Stimulated activated CD4-positive, alpha-beta T cell treated with anti-CD3 and anti-CD28 coated beads, Interleukin-12 subunit alpha, Interleukin-12 subunit beta, amount 100 ng/mL, for 48 hours (primary cell): ENCODE measurements at places on chromosomes 1 and 21.

DNA sequence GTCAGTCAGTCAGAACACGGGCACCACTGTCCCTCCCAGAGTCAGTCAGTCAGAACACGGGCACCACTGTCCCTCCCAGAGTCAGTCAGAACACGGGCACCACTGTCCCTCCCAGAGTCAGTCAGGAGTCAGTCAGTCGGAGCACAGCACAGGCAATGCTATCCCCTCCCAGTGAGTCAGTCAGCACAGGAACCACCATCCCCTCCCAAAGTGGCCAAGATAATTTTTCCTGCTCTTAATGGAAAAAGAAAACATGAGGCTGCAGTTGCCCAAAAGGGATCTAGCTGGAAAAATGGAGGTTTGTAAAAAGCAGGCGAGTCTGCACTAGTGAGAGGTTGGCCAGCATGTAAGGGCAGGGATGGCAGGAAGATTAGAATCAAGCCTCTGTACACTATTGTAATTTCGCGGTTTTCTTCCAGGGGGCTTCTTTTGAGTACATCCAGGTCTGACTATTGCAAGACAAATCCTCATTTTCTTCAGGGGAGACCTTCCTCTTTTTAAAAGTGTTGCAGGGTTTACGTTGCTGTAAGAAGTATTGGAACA is 213.8 kb downstream of the SIPA1L2 start:
- no peak for DNase-seq

DNA sequence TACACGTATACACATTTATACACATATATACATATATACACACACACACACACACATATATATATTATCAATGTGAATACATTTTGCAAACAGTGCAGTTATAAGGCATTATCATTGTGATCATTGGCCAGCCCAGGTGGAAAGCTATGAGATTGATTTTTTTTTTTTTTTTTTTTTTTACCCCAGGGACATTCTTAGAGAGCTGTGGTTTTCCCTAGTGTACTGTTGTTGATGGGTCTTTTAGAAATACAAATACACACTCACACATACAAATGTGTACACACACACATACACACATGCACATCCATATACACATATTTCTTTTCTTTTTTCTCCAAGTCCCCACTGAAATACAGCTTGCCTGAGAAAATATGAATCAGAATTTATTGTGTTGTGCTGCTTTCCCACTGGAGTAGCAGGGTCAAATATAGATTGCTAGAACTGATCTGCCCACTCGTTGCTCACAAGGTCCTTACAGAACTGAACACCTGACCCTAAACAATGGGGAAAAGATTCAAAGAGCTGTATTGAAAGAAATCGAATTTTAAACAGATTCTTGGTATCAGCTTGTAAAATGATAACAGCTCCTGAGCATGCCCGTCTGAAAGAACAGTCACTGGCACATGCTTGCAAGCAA is 325.6 kb downstream of the OMA1 start:
- DNase-seq = no peak

GRCh38 chr1:20495661-20496060 is 9.7 kb upstream of the CAMK2N1 start:
- DNase-seq = no peak

DNA sequence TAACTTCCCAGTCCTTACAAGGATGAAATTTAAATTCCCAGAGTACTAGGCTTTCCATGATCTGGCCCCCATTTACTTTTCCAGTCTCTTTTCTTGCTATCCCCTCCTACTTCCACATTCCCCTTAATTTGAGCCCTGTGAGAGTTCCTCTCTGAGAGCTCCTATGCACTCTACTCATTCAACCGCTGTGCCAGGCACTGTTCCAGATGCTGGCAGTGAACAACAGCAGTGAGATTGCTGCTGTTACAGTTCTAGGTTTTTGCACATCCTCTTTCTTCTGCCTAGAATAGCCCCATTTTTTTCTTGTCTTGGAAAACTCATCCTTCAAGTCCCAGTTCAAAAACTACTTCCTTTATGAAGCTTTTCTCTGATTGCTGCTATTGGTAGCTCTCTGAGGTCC is 18.8 kb downstream of the ATF6 start:
- no peak for DNase-seq

GRCh38 chr1:102191723-102192122 is 195.0 kb upstream of the OLFM3 start:
- no peak for DNase-seq

DNA sequence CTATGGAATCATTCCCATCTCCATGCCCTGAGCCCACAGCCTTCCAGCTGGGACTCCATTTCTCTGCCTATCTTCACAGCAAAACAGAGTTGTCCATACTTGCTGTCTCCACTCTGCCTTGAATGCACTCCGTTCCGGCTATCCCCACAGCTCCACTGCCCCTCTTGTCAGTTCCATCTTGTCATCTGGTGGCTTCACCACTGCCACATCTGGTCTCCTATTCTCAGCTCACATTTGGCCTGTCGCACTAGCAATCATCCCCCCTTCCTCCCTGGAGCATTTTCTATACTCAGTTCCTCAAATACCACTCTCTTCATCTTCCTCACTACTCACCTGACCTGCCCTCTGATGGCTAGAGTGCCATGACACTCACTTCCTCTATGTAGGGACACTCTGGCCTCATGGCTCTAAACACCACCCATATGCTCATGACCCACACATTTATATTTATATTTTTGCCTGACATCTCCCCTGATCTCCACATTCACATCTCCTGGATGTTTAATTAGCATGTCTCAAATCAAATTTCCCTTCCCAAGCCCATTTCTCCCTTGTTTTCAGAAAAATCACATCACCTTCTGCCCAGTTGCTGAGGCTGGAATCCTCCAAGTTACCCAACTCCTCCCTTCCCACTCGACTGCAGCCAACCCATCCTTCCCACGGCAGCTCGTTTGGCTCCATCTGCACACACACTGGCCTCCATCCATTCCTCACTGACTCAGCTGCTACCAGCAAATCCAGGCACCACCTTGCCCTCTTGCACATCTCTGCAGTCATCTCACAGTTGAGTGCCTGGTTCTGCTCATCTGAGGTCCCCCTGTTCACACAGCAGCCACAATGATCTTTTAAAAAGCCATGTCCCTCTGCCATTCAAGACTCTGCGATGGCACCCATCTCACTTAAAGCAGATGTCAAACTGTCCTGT is 6.1 kb downstream of the ZNF692 start:
- no peak for DNase-seq

DNA sequence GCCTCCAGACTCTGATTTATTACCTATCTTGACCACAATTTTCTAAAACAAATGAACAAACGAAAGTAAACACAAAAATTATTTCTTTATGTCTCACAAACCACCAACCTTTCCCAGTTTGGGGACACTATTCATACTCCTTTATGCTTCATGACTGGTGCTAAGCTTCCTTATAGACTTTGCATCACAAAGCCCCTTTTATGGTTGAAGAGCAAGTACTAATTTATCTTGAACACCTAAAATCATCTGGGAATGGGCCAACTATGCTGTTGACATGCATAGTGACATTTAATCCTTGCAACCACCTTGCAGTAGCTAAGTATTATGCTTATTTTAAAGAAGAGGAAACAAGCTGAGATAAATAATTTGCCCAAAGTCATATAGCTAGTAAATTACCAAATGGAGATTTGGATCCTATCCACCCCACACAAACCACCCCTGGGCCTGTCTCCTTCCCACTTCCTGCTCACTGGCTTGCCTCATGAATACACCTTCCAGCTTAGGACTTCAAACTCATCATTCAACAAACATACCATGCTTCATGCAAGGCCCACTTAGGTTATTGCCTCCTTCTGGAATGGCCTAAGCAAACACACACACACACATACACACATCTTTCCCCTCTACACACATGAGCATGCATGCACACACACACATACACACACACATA is 192.2 kb downstream of the PLPP3 start:
- no peak for DNase-seq

DNA sequence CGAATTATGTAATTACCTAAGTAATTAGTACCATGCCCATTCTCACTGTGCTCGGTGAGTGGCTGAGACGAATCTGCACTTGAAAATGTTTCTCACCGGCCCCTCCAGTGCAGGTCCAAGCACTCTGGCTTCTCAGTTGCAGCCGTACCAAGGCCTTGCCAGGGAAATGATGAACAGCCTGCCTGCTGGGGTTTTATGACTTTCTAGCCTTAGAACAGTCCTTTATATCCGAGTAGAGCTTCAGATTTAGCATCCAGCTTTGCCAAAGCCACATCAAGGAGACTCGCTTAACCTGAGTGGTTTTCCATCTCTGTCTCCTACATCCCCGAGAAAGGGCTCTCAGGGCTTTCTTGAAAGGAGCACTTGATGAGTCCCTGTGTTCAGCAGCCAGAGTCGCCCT is 83.4 kb downstream of the GREM2 start:
- DNase-seq = no peak

- no peak for DNase-seq
Measured at GRCh38 chr1:170414989-170415709, 116.8 kb upstream of the GORAB start.

DNA sequence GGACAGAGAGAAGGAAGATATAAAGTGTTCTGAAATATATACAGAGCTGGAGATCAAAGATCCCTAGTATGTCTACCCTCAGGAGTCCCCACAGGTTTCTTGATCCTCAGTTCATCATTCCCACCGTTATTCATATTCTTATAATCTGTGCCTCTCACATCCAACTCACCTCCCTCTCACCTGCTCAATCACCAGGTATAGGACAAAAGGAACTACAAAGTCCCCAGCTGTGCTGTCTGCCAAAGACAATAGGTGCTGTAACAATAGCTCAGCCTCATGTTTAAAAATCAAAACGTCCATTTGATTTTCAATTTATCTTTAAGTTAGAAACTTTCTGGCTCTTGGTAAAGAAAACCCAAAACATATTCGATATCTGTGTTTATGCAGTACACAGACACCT is 121.1 kb upstream of the PKN2 start:
- DNase-seq = no peak

GRCh38 chr21:32184485-32184884 is 94.4 kb downstream of the MIS18A start:
- no peak for DNase-seq

DNA sequence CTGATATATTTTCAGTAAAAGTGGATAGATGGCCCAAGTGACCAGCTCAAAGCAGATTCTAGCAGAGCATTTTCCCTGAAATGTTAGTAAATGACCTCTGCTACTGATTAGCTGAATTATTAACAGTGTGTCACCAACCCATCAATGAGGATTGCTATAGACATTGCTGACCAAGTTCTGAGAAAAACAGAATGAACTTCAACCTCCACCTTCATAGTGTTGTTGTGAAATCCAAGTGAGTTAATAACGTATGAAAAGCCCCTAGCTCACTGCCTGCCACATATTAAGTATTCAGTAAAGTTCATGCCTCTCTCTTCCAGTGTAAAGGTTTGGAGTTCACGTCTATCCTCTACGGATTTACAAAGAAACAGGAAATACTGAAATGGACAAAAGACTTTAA is 15.8 kb downstream of the PLPP3 start:
- DNase-seq = no peak
